ENCODE measurements at places on chromosomes 6 and 20.

DNA sequence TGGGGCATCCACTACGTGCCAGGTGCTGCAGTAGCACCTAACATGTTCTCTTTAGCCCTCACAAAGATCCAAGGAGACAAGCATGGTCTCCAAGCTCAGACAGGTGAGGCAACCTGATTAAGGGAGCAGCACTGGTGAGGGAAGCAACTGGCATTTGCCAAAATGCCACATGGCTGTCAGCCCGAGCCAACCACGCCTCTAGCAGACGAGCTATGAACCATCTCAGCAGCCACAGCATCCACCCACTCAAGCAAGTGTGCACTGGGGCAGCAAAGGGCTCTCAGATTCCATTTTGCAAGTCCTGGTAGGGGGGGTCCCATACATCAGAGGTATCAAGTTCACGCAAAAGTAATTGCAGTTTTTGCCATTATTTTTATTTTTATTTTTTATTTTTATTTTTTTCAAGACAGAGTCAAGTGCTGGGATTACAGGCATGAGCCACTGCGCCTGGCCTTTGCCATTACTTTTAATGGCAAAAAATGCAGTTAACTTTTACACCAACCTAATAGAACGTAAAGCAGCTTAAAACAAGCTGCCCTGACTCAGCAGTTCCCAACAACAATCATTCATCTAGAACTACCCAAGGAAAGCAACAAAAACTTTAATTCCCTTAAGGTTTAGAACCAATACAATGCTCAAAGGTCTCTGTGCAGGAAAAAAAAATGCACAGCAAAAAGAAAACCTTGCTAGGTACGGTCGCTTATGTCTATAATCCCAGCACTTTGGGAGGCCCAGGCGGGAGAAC, 36.3 kb upstream of the SPDEF start:
- no peak for DNase-seq

GRCh38 chr6:89853068-89853467, 23.4 kb downstream of the CASP8AP2 start:
- no peak for DNase-seq

- no peak for DNase-seq
Measured at GRCh38 chr6:164477101-164477500, 832.3 kb downstream of the C6orf118 start.

GRCh38 chr20:59157961-59158541, 5.6 kb upstream of the ZNF831 start:
- no peak for DNase-seq

- DNase-seq = no peak
Measured at GRCh38 chr20:40895182-40895581, 133.4 kb upstream of the TOP1 start.

DNA sequence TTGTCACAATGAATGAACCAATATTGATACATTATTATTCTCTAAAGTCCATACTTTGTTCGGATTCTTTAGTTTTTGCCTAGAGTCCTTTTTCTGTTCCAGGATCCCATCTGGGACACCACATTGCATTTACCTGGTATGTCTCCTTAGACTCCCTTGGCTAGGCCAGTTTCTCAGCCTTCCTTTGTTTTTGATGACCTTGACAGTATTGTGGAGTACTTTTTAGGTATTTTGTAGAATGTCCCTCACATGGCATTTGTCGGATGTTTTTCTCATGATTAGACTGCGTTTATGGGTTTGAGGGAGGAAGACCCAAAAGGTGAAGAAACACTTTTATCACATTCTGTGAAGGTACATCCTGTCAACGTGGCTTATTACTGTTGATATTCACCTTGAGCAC, 16.9 kb downstream of the PPP1R14C start:
- no peak for DNase-seq

GRCh38 chr20:49987868-49988690, 5.3 kb downstream of the SNAI1 start:
- no peak for DNase-seq

- no peak for DNase-seq
Measured at GRCh38 chr6:27471365-27472115, 1.4 kb downstream of the ZNF184 start.

GRCh38 chr6:70686548-70687133, 19.0 kb downstream of the SMAP1 start:
- DNase-seq = peak; percentile 27
